ENCODE measurements at places on chromosomes 3 and 15. TPM values are rescaled to one million over a fixed set of nuclear protein-coding genes. Genes with fewer than 3 reads are reported as not detected.

The DUOX2 gene
- total RNA-seq = not detected

The GRIP2 gene
- total RNA-seq = 0.10 TPM

The RTP1 gene
- not detected for total RNA-seq

The ASB14 gene
- not detected for total RNA-seq

The SPINK8 gene
- total RNA-seq = not detected

The ARRDC4 gene
- 2.2 TPM for total RNA-seq
